ENCODE measurements at places on chromosomes 16 and 17.

- DNase-seq: no peak
These were observed 27.2 kb upstream of the CEP20 start for GRCh38 chr16:15915555-15916081.

DNA sequence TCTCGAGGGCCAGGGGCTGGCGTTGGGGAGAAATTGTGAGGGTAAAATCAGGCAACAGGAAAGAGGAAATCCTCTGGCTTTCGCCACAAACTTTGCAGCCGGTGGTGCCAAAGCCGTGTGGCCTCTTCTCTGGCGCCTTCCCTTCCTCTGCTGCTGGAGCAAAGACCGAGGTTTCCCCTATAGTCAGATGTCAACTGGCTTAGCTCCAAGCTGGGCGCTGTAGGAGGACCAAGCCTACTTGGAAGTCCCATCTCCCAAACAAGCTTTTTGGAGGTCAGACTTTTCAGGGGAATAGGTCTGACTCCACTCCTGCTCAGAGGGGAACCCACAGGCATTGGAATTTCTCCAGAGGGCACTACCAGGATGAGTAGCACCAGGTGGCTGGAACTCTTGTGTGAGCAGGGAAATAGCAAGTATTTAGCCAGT lies 5.0 kb downstream of the IGFBP4 start:
- no peak for DNase-seq

- no peak for DNase-seq
These were observed 27.9 kb upstream of the HYDIN start for GRCh38 chr16:71258372-71258771.

- DNase-seq: no peak
These were observed 2.4 kb downstream of the PDIA2 start for GRCh38 chr16:285146-286055.

DNA sequence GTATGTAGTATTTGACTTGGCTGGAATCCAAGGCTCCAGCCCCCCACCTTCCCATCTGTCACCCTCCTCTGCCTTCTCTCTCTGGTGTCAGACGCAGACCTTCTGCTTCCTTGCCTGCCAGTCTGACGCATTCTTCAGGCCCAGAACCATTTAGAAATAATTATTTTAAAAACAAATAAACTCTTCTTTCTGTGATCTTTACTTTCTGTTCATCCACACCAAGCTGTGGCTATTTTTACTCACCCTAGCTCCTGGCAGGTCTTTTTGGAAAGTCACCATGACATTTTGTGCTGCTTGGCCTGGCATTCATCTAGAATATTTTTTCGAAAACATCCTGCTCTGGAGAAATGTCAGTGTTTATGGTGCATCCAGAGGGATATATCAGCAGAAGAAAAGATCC lies 330.7 kb upstream of the ASIC2 start:
- no peak for DNase-seq

DNA sequence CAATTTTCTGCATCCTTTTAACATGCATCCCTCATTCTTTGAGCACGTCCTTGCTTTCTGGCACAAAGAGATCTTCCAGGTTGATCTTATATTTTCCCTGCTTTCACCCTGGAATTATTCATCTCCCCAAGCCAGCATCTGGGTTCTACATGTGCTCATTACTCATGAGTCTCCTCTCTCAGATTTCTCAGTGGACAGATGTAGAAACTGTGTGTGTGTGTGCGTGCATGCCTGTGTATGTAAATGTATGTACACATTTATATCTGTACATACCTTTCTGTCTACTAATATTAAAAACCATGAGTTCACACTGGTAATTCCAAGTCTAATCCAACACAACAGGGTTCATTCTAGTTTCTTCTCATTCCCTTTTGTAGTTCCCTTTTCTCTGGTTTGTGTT lies 41.9 kb upstream of the NSRP1 start:
- DNase-seq: no peak

- no peak for DNase-seq
These were observed 538.3 kb downstream of the NPIPA7 start for GRCh38 chr16:16917191-16917785.

GRCh38 chr17:5508810-5509209 lies 22.4 kb downstream of the MIS12 start:
- no peak for DNase-seq

GRCh38 chr16:22624800-22625533 lies 114.3 kb downstream of the NPIPB5 start:
- no peak for DNase-seq

GRCh38 chr17:7844292-7845154 lies 10.3 kb upstream of the TMEM88 start:
- DNase-seq: peak; percentile 75

DNA sequence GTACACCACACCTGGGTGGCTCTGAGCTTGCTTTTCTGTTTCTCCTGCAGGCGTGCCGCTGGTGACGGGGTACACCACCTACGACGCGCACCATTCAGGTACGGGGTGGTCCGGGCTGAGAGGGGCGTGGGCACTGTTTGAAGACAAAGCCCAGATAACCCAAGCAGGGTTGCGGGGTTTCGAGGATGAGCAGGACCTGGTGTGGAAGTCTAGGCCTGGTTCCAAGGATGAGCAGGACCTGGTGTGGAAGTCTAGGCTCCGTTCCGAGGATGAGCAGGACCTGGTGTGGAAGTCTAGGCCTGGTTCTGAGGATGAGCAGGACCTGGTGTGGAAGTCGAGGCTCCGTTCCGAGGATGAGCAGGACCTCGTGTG lies 15.4 kb downstream of the IRF8 start:
- DNase-seq: no peak

- no peak for DNase-seq
These were observed 113.4 kb downstream of the ANKRD11 start for GRCh38 chr16:89376812-89377452.

- no peak for DNase-seq
These were observed 44.9 kb upstream of the TANGO6 start for GRCh38 chr16:68798398-68798797.

DNA sequence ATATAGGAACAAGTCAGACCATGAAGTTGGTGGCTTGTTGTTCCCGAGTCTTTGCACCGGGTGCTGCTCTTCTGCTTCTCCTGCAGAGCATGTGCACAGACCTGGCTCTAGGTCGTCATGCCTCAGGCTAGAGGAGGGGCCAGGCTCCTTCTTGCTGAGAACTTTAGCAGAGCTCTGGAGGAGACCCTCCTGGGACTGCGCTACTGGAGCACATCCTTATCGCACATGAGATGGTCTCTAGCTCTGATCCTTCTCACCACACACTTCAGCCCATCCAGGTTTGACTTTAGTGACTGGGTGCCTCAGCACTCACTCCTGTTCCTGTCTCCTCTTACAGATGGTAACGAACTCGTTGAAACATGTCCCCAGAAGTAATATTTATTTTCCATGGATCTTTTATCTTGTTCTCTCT lies 14.9 kb downstream of the FOXK2 start:
- DNase-seq: no peak

- no peak for DNase-seq
These were observed 38.3 kb upstream of the HSBP1 start for GRCh38 chr16:83769397-83770008.

DNA sequence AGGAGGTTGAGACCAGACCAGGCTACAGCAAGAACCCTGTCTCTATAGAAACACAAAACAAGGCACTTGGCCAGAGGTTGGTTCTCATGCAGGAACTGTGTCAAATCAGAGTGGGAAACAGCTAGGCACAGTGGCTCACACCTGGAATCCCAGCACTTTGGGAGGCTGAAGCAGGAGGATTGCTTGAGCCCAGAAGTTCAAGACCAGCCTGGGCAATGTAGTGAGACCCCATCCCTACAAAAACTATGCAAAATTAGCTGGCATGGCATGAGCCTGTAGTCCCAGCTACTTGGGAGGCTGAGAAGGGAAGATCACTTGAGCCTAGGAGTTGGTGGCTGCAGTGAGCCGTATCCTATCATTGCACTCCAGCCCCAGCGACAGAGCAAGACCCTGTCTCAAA lies 1.7 kb downstream of the UNKL start:
- no peak for DNase-seq

- no peak for DNase-seq
These were observed 2.7 kb upstream of the WFDC1 start for GRCh38 chr16:84292011-84292410.

- DNase-seq: no peak
These were observed 4.4 kb downstream of the CACNA1G start for GRCh38 chr17:50564916-50565315.

DNA sequence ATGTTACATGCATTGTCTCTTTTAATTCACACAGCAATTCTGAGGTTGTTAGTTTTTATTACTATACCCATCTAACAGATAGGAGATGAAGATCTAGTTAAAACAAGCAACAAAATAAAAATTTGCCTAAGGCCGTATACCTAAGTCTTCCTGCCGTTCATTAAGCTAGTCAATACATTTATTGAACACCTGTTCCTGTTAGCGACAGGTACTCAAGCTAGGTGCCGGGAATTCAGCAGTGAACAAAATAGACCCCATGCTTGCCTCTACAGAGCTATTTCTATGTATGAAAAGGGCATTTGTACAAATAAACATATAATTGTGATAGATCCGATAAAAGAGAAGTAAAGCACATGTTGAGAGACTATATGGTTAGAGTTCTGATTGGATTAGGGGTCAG lies 3.4 kb upstream of the VPS53 start:
- no peak for DNase-seq

DNA sequence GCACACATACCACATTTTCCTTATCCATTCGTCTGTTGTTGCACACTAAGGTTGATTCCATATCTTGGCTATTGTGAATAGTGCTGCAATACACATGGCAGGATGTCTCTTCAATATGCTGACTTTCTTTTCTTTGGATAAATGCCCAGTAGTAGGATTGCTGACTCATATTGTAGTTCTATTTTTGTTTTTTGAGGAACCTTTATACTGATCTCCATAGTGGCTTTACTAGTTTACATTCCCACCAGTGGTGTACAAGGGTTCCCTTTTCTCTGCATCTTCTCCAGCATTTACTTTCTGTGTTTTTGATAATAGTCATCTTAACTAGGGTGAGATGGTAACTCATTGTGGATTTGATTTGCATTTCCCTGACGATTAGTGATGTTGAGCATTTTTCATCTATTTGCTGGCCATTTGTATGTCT lies 118.1 kb downstream of the STXBP4 start:
- no peak for DNase-seq

DNA sequence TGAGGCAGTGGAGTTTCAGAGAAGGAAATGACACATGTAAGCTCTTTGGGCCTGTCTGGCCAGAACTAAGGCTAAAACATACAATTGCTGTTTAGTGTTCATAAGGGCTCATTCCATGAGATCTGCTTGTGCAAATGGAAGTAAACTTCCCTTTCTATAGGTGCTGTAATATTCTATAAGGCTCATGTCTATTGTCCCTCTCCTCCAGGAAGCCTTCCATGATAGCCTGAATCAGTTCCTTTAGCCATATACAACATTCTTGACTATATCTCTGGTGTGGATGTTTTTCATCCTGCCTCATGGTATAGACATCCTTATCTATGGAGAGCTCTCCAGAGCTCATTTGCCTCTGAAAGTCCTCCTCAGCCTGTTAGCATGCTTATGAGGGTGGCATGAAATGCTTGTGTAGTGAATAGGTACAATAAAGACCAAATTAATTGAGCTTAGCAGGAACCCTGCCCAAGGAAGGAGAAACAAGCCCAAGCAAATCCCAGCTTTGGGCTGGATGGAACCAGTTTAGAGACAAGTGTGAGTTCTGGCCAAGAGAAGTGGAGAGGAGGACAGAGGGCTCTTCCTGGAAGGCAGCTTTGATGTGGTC lies 1.6 kb upstream of the ETV4 start:
- no peak for DNase-seq

GRCh38 chr16:1075546-1075945 lies 3.0 kb downstream of the SSTR5 start:
- DNase-seq: no peak

GRCh38 chr17:36979565-36979941 lies 30.8 kb downstream of the AATF start:
- no peak for DNase-seq

DNA sequence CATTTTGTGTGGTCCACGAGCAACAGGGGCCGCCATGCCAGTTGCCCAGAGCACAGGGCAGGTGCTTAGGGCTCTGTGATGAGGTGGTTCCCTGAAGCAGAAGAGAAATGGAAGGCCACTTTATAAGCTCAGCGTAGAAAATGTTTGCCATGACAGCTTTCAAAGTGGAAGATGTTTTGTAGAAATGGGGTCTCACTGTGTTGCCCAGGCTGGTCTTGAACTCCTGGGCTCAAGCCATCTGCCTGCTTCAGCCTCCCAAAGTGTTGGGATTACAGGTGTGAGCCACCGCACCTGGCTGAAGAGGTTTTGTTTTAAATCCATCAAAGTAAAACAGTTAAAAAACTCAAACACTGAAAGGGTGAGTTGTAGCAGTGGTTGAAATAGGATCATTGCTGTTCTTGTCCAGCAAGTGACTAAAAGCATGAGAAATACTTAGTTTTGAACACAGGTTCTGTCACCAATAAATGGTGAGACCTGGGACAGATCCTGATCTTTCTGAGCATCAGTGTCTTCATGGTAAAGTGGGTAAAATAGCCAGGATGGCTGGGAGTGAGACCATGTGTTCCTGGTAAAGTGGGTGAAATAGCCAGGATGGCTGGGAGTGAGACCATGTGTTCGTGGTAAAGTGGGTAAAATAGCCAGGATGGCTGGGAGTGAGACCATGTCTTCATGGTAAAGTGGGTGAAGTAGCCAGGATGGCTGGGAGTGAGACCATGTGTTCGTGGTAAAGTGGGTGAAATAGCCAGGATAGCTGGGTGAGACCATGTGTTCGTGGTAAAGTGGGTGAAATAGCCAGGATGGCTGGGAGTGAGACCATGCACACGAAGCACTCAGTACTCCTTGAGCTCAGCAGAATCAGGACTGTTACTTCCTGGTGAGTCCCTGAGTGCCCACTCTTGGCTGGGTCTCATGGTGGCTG lies 46.0 kb downstream of the BANP start:
- no peak for DNase-seq

DNA sequence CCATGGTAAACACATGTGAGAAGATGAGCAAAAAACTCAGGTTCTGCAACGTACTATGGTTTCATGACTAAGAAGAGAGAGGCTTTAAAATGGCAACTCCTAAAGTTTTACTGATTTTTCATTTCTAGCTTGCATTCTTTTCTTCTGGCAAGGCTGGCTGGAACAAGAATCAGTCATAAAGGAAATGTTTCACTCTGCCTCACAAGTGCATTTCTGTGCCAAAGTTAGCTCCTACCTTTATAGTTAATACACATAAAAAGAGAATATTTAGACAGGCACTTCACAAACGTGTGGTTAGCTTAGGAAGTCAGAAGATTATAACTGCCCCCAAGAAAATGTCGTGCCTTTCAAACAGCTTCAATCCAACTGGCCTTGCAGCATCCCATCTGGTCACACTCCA lies 417.1 kb upstream of the CDH11 start:
- no peak for DNase-seq

- no peak for DNase-seq
These were observed 115.2 kb downstream of the CCDC182 start for GRCh38 chr17:57629886-57630285.

- no peak for DNase-seq
These were observed 933.5 kb upstream of the SOX9 start for GRCh38 chr17:71187145-71187878.

GRCh38 chr17:56973520-56973919 lies 4.4 kb upstream of the SCPEP1 start:
- DNase-seq: no peak

DNA sequence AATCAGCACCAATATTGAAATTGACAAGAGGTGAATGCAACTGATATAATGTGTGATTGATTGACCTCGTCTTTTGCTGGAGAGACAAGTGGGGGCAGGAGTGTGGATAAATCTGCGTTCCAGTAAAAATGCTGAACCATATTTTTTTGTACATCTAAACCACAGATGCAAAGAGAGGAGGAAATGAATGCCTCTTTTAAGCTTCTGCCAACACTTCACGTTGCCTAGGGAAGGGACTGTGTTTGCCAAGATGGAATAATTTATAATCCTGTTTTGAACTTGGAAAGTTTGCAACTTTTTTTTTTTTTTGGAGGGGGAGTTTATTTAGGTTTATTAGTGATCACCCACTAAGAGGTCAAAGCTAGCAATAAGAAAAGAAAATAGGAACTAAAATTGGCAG lies 288.2 kb upstream of the EEF2KMT start:
- no peak for DNase-seq
